Renal cortical epithelial cell (primary cell): ENCODE measurements at places on chromosomes 4 and X. TPM values are rescaled to one million over a fixed set of nuclear protein-coding genes. Genes with fewer than 3 reads are reported as not detected.

Gene GAGE1
- total RNA-seq: not detected in 2 replicates

Gene RNF212
- total RNA-seq: 0.52 and 8.8 TPM in 2 replicates

Gene ITIH6
- not detected in 2 replicates for total RNA-seq

Gene STBD1
- 10.6 and 11.6 TPM in 2 replicates for total RNA-seq

Gene SLIT2
- 3.5 and 4.1 TPM in 2 replicates for total RNA-seq

Gene PTTG2
- not detected in 2 replicates for total RNA-seq

Gene OPN1MW2
- total RNA-seq: not detected in 2 replicates

Gene KIT
- under 0.01 and 0.10 TPM in 2 replicates for total RNA-seq

Gene SHROOM4
- total RNA-seq: 4.9 and 12.7 TPM in 2 replicates

Gene PAK3
- 7.5 and 9.2 TPM in 2 replicates for total RNA-seq
